Fibroblast of mammary gland (primary cell): ENCODE measurements at places on chromosomes 2 and 18.

GRCh38 chr2:26039603-26040323, 5.9 kb downstream of the RAB10 start:
- no peak for DNase-seq

DNA sequence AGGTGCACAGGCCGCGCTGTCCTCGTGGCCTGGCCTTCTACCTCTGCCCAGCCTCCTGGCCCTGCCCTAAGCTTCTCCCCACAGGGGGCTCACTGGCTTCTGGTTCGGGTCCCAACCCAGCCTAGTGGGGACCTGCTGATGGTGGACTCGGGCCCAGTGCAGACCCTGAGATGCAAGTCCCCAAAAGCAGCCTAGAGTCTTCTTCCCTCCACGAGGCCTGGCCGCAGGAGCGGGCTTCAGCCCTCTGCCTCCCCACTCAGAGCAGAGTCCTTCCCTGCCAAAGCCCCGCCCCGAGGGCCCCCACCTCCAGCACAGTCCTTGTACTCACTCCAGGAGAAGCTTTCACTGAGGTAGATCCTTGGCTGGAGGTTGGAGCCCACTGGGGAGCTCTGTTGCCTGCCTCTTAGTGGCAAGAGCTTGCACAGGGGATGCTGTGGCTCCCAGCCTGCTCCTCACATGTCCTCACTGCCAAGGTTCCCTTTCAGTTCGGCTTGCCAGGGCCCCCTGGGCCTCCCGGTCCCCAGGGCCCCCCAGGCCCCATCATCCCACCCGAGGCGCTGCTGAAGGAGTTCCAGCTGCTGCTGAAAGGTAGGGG, 3.6 kb downstream of the ERFE start:
- DNase-seq: no peak

- DNase-seq: no peak
Observed at GRCh38 chr2:126715111-126715510, 59.2 kb downstream of the GYPC start.

DNA sequence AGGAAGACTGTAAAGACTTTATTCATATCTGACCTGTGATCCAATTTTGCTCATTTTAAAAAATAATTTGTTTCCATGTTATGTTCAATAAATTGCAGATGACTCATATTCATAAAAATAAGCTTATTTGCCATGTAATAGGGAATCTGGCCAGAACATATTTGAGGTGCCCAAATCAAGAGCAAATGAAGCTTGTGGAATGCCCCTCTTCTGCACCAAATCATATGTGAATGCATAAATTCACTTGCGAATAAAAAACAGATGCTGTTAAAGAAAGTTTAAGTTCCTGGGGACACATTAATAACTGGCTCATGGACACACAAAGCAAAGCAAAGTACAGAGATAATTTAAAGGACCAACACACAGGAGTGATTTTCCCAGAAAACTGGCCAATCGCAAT, 279.0 kb upstream of the CDH2 start:
- DNase-seq: no peak

DNA sequence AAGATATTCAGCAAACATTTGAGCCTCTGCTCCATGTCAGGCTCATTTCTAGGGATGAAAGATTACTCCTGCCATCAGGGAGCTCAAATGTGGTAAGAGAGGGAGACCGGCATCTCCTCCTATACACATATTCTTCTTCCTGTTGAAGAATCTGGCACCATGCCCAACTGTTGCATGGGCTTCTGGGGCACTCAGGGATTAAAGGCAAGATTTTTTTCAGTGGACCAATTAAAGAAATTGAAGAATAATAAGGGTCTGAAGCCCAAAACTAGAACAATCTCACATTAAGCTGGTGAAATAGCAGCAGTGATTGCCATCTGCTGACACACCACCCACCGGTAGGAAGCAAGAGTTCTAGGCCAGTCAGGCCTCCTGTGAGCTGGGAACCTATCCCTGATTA, 145.4 kb upstream of the LYPD6 start:
- no peak for DNase-seq

- no peak for DNase-seq
Observed at GRCh38 chr2:104976603-104977120, 61.2 kb upstream of the MRPS9 start.

DNA sequence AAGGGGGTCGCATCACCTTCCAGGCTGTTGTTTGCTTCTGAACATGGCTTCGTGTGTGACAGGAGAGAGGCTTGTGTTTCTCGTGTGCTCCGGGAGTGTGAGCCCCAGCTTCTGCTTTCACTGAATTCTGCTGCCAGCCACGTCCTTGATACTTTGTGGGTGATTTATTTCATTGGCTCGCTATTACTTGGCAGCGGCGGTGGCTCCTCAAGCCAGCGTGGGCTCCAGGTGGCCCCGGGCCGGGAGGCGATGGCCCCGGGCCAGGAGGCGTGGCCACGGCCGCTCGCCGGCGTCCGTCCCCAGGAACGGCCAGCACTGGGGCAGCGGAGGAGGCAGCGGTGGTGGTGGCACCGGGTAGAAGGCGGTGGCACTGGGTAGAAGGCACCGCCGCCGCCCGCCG, 63.1 kb downstream of the NAPG start:
- peak; percentile 2 for DNase-seq

- no peak for DNase-seq
Observed at GRCh38 chr2:144323946-144324345, 196.0 kb downstream of the ZEB2 start.

DNA sequence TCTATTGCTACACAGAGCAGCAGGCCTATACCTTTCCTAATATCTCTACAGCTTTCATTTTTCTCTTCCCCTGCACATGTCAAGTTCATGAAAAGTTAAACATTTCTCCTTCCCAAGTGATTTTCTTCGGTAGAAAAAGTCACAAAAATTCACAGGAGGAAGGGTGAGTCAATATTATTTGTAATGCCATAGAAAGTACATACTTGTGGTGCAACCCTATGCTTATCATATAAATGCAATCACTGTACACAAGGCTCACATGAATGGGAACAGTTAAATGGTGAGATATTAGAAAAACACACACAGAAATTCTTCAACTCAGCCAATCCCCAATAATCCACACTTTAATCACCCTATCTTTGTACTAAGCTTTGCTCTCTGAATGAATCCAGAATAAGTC, 651.6 kb downstream of the LRRTM4 start:
- peak; percentile 37 for DNase-seq

GRCh38 chr2:30446602-30447148, 371 bp upstream of the LCLAT1 start:
- no peak for DNase-seq
